Activated CD8-positive, alpha-beta memory T cell treated with anti-CD3 and anti-CD28 coated beads, Interleukin-2, amount 10 ng/mL, durations not matched to agents 7 days and 5 days (primary cell): ENCODE measurements at places on chromosomes 5 and 9. TPM values are rescaled to one million over a fixed set of nuclear protein-coding genes. Genes with fewer than 3 reads are reported as not detected.

The TRMT10B gene
- 11.6 TPM for total RNA-seq

The ZNF474 gene
- 0.35 TPM for total RNA-seq

The SLC25A25 gene
- 16.5 TPM for total RNA-seq

The CCL27 gene
- total RNA-seq: not detected

The ADCY2 gene
- total RNA-seq: not detected

The LCN15 gene
- total RNA-seq: not detected

The SYNPO gene
- total RNA-seq: 0.09 TPM

The SLU7 gene
- total RNA-seq: 54.6 TPM

The ANXA6 gene
- total RNA-seq: 640 TPM

The TXNDC8 gene
- not detected for total RNA-seq

The CLTB gene
- 61.8 TPM for total RNA-seq

The CCNJL gene
- not detected for total RNA-seq

The LURAP1L gene
- total RNA-seq: not detected

The INSYN2B gene
- total RNA-seq: not detected

The SLC36A2 gene
- total RNA-seq: not detected

The SLC38A9 gene
- 26.6 TPM for total RNA-seq

The C1QTNF3 gene
- 3.8 TPM for total RNA-seq

The ANKRD55 gene
- total RNA-seq: not detected

The NKD2 gene
- 4.2 TPM for total RNA-seq

The CCDC192 gene
- total RNA-seq: not detected

The NEUROG1 gene
- total RNA-seq: not detected

The PCDHA2 gene
- not detected for total RNA-seq

The GFPT2 gene
- total RNA-seq: 0.15 TPM

The GDNF gene
- not detected for total RNA-seq

The ACTBL2 gene
- not detected for total RNA-seq

The PCA3 gene
- not detected for total RNA-seq

The SOX30 gene
- 0.09 TPM for total RNA-seq

The PHF2 gene
- total RNA-seq: 25.1 TPM

The PCDHGA9 gene
- total RNA-seq: not detected

The IL13 gene
- total RNA-seq: 119 TPM

The CXCL14 gene
- total RNA-seq: not detected

The SLF1 gene
- total RNA-seq: 33.1 TPM

The PDLIM4 gene
- total RNA-seq: not detected

The FAM170A gene
- total RNA-seq: not detected

The ARL15 gene
- 10.6 TPM for total RNA-seq

The PTGER4 gene
- 50.8 TPM for total RNA-seq

The CLIC3 gene
- total RNA-seq: 7.8 TPM

The GRHPR gene
- 65.6 TPM for total RNA-seq

The LCN6 gene
- total RNA-seq: not detected

The DOCK8 gene
- total RNA-seq: 389 TPM

The GPR150 gene
- total RNA-seq: 0.28 TPM

The HAVCR2 gene
- total RNA-seq: 108 TPM

The GPR151 gene
- not detected for total RNA-seq

The DDX4 gene
- 0.29 TPM for total RNA-seq

The SIT1 gene
- total RNA-seq: 155 TPM

The EGFLAM gene
- not detected for total RNA-seq

The DBH gene
- not detected for total RNA-seq

The HRCT1 gene
- not detected for total RNA-seq

The HTR4 gene
- total RNA-seq: not detected

The MEIKIN gene
- not detected for total RNA-seq

The LCN12 gene
- 0.68 TPM for total RNA-seq

The ROPN1L gene
- total RNA-seq: 1.1 TPM

The ADAMTS19 gene
- total RNA-seq: not detected

The SPINK5 gene
- total RNA-seq: not detected

The F2R gene
- total RNA-seq: 39.7 TPM

The PLPP7 gene
- not detected for total RNA-seq

The SLCO6A1 gene
- not detected for total RNA-seq

The SH3RF2 gene
- not detected for total RNA-seq
